ENCODE measurements at places on chromosomes 1 and 21.

GRCh38 chr1:55353707-55354620 is 138.8 kb upstream of the USP24 start:
- DNase-seq = no peak

GRCh38 chr21:16587141-16587581 is 857.4 kb downstream of the USP25 start:
- DNase-seq = no peak

DNA sequence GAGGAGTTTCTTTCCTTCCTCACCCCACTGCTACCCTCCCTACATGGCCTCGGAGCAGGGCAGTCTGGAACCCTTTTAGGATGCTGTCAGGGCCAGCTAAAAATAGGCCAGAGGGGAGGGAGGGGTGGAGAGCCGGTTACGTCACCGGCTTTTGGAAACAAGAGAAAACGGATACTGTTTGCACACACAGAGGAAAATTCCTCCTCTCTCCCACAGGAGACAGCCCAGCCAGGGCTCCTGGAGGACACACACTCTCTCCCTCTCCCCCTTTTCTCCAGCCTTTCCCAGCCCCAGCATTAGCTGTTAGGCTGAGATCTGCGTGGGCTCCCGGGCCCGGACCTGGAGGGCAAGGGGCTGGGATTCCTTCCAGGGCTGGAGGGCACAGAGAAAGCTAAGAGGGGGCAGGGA is 20.0 kb upstream of the ALDH4A1 start:
- no peak for DNase-seq

DNA sequence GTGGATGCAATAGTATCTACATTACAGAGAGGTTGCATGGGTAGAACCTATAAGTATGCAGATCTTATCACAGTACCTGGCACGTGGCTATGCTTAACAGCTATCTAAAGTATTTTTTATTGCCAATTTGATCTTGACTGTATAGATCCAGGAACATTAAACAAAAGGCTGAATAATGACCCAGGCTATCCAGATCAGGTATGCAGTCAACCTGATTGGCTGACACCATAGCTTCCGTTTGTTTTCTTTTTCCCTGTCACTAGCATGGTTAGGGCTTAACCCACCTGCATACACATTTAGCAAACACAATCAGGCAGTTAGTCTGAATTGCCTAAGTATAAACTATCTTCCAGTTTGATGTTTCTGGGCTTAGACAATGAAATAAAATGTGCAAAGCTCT is 264.9 kb upstream of the PLXNA2 start:
- no peak for DNase-seq

DNA sequence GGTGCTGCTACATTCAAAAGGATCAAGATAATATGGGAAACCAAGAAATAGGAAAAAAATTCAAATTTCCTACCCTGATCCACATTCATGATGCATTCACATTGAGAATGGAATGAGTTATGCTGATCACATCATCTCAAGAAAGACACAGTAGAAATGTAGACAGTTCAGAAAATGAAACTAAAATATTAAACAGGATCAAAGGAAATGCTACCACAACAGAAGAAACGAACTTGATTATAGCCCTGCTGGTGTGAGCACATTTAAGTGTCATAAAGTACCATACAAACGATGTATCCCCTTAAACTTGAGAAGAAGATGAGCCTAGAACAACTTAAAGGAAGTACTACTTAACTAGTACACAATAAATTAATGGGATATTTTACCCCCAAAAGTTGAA is 21.3 kb downstream of the SYDE2 start:
- no peak for DNase-seq

GRCh38 chr1:54846716-54847284 is 40.2 kb downstream of the DHCR24 start:
- no peak for DNase-seq

DNA sequence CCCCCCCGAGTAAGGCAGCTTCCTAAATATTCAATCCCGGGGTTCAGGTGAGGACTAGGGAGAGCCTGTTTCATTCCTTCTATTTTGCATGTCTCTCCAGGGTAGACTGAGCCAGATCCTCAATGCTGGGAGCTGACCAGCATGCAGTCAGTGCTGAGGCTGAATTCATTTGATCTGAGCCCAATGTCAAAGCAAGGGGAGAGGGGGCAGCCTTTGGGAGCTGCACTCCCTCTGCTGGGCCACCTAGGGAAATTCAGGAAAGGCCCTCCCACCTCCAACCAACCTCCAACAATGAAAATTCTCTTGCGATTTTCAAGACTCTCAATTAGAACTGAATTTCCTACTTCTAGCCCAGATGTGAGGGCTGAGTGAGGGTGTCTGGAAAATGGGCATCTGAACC is 371.2 kb downstream of the NPHP4 start:
- no peak for DNase-seq

DNA sequence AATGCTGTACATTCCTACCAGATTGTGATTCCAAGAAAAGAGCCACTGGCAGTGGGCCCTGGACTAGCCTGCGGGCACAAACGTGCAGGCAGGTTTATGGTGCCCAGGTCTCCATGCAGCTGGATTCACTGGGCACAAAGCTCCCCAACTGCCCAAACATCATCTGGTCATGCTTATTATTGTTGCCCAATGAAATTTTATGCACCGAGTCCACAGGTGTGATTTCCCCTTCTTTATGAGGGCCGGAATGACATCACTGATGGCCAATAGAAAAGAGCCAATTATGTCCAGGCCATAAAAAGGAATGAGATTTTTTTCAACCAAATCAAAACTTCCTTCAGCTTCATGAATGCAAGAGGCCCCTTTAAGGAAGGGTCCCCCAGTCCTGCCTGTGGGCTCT is 66.2 kb downstream of the ERI3 start:
- no peak for DNase-seq

- no peak for DNase-seq
These were observed 63.5 kb downstream of the ATP1A1 start for GRCh38 chr1:116436611-116436970.

GRCh38 chr21:35048183-35048601 is 910 bp downstream of the RUNX1 start:
- DNase-seq = no peak

DNA sequence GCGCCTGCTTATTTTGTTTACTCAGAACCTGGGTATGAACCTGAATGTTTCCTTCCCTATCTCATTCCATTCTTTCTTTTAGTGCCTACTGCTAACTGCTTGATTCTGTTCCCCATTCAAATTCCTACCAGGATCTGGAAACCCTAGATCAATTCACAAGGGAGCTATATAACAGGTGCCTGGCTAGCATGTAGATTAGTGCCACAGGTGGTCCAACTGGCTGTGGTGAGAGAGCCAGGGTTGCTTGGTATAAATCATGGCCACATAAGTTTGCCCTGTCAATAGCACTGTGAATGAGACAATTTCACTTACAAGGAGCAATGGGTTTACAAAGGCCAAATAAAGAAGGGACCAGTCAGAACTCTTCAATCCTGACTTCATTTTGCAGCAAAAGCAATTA is 6.6 kb upstream of the PRPF38B start:
- DNase-seq = no peak

DNA sequence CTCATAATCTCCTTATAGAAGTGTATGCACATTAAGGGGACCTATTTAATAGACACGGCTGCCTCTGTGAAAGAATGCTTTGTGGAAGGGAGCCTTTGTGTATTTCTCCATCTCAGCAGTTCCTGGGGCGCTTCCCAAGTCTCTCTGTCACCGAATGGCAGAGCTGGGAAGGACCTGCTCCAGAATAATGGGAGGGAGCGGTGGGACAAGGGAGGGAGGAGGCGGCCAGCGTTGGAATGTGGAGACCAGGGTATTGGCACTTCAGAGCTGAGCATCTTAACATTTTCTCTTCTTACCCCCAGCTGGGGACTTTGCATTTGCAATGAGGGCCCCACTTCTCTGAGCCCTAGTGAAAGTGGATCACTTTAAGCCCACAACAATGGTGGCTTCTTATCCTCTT is 23.9 kb downstream of the CACHD1 start:
- DNase-seq = no peak

GRCh38 chr1:224681816-224682215 is 65.7 kb downstream of the CNIH3 start:
- no peak for DNase-seq

DNA sequence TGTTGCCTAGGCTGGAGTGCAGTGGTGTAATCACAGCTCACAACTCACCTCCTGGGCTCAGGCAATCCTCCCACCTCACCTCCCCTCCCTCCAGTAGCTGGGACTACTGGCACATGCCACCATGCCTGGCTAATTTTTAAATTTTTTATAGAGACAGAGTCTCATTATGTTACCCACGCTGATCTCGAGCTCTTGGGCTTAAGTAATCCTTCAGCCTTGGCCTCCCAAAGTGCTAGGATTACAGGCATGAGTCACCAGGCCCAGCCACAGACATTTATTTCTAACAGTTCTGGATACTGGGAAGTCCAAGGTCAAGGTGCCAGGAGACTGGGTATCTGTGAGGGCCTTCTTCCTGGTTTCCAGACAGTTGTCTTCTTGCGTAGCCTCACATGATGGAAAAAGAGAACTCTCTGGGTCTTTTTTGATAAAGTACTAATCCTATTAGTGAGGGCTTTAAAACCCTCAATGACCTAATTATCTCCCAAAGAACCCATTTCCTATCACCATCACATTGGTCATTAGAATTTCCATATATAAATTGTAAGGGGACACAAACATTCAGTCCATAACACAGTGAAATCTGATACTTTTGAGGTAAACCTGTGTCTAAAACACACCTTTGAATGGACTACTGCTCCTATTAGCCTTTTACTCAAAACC is 67.9 kb downstream of the PHACTR4 start:
- no peak for DNase-seq

DNA sequence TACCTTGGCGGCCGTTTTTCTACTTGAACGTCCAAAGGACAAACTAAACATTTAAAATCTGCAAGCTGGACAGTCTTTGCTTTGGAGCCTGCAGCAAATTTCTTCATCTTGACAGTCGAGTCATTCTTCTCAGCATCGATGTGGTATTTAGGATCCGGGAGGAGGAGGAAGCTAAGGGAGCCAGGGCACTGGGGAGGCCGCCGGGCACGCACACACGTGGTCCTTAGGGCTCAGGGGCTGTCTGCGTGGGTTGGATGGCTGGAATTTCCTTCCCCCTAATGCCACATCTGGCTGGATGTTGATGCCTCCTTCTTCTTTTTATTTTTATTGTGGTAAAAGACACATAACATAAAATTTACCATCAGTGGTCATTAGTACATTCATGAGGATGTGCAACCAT is 300.9 kb downstream of the CAMTA1 start:
- no peak for DNase-seq

DNA sequence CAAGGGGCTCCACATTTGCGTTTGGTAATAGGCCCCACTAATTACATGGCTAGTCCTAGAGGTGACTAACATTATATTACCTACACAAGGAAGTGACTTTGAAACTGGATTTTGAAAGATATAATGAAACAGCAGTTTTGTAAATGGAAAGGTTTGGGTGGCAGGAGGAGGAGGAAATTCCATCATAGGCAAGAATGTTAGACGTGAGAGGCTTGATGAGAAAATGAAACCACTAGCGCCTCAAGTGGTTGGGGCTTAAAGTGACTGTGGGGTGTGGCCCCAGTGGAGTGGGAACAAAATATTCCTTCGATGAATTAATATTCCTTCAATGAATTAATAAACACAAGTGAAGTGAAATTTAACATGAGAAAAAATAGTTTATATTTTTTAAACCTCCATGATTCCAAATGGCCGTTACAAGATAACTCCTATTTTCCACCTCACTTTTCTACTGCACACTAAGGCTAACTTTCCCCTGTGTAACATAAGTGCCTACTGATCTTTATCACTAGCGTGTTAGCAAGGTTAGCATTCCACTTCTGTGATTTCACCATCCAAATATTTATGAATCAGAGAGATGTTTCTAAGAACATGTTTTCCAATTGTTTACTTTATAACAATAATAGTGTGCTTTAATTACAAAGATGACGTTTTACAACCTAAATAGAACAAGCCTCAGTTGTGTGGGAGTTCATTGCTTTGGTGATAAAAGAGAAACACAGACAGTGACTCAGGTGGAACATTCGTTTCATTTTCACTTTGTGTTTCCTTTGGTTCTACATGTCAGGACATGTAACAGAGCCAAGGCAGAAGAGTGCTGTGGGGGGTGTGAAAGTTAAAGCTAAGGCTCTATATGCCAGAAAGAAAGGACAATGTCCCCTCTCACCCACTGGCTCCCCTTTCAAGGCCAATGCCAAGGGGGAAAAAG is 12.5 kb upstream of the ATF3 start:
- peak; percentile 52 for DNase-seq

DNA sequence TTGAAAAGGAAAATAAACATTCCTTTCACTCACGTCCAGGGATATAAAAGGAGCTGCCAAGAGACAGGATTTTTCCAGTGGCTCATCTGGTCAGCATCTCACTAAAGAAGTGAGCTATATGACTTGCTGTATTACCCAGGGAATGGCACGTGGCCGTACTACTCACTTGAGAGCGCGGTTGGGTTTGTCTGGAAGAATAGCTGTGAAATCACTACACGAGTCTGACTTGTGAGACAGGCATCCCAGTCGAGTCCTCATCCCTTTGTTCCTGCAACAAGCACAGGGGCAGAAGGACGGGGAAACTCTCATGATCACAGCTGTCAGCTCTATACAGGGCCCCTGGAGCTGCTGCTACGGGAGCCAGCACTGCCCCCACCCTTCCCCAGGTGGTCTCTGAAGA is 17.7 kb downstream of the RGS8 start:
- no peak for DNase-seq

- no peak for DNase-seq
These were observed 9.4 kb downstream of the GLUL start for GRCh38 chr1:182381962-182382819.

DNA sequence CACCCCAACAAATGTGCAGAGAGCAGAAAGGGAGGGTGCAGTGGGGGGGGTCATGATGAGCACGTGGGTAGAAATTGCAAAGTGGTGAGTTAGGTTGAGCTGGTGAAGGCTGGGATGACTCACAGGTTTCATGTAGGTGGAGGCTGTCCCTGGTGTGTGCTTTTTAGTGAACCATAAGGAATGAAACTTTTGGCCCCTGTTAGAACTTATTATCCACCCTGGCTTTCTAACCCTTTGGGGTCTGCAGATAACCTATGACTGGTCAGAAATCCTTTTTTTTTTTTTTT is 46.9 kb downstream of the DOP1B start:
- DNase-seq = peak; percentile 62

DNA sequence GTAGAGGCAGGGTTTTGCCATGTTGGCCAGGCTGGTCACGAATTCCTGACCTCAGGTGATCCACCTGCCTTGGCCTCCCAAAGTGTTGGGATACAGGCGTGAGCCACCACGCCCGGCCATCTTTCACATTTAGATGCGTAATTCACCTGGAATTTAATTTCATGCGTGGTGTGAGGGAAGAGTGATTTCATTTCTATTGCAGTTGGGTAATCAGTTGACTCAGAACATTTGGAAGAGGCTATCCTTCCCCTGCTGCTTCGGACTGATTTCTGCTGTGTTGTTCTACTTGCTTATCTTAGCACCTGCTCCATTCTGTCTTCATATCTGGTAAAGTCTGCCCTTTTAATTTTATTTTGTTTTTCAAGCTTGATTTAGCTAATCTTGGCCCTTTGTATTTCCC is 19.1 kb downstream of the DIP2A start:
- no peak for DNase-seq

DNA sequence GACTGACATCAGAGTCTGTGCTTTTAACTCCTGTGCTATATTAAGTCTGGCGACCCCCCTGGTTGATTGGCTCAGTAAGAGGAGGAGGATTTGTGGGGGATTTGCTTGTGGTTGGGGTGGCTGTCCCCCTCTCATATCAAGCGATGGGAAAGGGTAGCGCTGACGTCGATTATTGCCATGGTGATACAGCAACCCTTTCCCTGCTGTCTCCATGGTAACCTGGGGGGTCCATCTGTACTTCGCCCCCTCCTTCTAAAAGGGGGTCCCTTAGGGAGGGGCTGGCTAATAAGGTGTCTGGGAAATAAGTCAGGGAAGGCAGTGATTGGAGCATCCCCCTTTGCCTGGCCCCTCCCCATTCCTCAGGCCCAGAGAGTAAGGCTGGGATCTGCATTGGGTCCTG is 4.7 kb downstream of the FAM229A start:
- DNase-seq = no peak
